ENCODE measurements at places on chromosomes 5 and 9.
A peak's percentile ranks its signal among the peaks of the same experiment; 100 is the strongest.

DNA sequence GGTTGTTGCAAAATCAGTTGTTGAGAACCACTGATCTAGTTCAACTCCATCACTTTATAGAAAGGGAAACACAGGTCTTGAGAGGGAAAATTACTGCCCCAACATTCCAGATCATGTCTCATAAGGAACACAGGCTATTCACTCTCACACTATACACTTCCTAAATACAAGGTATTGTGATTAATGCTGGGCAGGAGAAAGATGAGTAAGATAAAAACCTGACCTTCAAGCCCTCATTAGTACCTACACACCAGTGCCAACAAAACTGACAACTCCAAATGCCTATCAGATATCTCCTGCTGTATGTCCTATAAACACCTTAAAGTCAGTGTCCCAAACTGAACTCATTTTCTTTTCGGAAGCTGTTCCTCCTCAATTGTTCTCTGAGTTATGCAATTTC, 8.2 kb downstream of the GNE start:
- DNase-seq = no peak

- DNase-seq = peak; percentile 21
Measured at GRCh38 chr9:99105152-99106043, 485 bp downstream of the TGFBR1 start.

GRCh38 chr9:70043285-70043684, 363 bp upstream of the MAMDC2 start:
- DNase-seq = no peak

DNA sequence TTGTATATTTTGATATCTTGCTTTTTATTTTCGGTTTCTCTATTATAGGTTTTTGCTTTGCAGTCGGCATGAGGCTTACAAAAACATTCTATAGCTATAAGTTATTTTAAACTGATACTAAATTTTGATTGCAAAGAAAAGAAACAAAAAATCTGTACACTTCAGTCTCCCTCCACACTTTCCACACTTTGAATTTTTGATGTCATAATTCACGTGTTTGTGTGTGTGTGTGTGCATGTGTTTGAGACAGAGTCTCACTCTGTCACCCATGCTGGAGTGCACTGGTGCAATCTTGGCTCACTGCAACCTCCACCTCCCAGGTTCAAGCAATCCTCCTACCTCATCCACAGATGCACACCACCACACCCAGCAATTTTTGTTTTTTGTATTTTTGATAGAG, 124.9 kb downstream of the MRPS30 start:
- DNase-seq = no peak

DNA sequence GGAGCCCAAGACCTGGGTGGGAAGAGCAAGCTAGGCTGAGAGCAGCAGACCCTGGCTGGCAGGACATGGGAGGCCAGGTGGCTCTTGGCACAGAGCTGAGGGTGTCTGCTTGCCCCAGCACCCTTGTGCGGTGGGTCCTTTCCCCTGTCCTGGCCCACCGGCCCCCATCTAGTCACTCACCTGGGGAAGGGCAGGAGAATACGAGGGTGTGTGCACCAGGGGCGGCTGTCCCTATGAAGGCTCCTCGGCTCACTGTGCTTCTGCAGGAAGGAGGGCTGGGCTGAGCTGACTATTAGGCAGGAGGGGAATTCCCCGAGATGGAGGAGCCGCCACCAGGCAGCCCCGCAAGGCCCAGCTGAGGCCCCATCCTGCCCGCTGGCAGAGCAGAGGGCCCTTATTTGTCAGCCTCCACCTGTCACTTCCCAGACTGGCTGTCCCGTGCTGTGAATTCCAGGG, 6.1 kb upstream of the TNIP1 start:
- peak; percentile 56 for DNase-seq

GRCh38 chr5:117731446-117731845, 1156.8 kb upstream of the SEMA6A start:
- no peak for DNase-seq

- DNase-seq = no peak
Measured at GRCh38 chr9:38308136-38308535, 84.4 kb upstream of the ALDH1B1 start.

DNA sequence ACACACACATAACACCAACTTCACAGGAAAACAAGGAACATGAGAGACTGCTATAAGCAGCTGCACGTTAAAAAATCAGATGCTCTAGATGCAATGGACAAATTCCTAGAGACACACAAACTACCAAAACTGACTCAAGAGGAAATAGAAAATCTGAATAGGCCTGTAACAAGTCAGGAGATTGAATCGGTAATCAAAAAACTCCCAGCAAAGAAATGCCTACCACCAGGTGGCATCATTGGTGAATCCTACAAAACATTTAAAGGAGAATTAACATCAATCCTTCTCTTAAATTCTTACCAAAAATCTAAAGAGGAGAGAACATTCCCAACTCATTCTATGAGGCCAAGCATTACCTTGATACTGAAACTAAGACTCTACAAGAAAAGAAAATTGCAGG, 54.9 kb downstream of the NDST1 start:
- DNase-seq = peak; percentile 32

DNA sequence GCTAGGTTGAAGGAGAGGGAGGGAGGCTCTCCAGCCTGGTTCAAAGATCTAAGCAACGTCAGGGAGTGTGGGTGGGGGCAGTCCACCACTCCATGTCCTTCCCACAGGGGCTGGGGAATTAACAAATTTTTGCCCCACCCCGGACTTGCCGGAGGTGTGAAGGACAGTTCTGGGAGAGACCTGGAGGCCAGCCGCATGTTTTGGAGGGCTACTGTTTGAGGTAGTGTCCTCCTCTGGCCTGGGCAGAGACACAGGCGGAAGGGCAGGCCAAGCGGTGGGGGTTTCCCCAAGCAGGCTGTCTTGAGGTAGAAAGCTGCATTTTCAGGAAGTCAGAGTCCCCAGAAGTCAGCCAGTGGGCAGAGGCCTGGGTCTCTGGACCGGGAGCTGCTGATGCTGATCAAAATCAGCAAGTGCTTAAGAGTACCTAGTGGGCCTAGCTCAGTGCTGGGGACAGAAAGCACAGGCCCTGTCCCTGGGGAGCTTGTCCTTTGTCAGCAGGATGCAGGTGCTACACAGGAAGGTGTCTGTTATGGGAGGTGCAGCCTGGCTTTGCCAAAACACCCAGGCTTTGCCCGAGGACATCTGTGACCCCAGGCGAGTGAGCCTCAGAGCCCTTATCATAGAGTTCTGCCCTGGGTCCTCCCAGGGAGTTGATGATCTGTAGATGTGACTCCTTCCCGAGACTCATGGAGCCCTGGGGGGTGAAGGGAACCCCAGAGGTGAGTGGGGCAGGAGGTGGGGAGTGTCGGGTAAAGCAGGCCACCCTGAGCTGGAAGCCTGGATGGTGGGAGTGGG, 18.5 kb downstream of the JADE2 start:
- peak; percentile 66 for DNase-seq

- DNase-seq = no peak
Measured at GRCh38 chr5:62314213-62314830, 8.3 kb downstream of the KIF2A start.

- DNase-seq = no peak
Measured at GRCh38 chr5:125302577-125302976, 556.1 kb upstream of the ZNF608 start.

DNA sequence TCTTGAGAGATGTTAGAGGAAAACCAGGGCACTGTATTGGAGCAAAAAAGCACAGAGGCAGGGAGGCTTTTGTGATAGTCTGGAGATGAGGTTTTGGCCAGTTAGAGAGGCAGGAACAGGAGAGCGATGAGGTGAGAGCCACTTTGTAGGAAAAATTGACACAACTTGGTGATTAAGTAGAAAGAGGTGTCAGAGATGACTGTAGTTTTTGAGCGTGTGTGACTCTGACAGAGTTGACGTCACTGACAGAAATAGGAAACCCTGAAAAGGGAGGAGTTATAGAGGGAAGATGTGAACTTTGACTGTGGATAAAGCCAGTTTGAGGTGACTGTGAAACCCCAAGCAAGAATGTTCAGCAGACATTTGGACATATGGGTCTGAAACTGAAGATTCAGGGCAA, 15.7 kb downstream of the NFX1 start:
- no peak for DNase-seq

- no peak for DNase-seq
Measured at GRCh38 chr5:86918246-86918645, 300.5 kb downstream of the COX7C start.

GRCh38 chr5:119078861-119079260, 8.0 kb downstream of the DMXL1 start:
- DNase-seq = no peak

DNA sequence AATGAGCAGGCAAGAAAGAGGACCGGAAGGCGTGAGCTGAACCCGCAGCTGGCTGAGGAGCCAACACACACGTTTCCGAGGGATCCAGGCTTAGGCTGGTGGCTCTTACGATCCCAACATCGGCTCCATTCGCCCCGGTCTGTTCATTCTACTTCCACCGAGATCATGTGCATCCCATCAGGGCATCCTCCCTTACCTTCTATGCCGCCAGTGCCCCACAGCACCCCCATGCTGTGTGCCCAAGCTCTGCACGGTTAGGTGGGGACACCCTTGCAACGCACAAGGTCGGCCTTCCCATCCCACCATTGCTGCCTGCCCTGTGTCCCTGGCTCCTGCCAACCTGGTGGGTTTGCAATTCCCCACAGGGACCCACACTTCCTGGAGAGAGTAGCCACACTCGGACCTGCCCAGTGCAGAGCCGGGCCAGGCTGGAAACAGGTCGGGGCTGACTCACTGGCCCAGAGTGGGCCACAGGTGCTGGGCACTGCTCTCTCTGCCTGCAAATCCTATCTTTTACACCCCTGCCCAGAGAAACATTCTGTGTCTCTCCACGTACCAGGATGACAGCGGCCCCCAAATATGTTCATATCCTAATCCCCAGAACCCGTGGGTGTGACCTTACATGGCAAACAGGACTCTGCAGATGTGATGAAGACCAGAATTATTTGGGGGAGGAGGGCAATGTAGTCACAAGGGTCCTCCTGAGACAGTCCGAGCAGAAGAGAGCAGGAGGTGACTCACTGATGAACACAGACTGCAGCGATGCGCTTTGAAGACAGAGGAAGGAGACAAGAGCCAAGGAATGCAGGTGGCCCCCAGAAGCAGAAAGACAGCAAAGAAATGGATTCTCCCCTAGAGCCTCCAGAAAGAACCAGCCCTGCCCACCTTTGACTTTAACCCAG, 182.2 kb downstream of the AUH start:
- no peak for DNase-seq

DNA sequence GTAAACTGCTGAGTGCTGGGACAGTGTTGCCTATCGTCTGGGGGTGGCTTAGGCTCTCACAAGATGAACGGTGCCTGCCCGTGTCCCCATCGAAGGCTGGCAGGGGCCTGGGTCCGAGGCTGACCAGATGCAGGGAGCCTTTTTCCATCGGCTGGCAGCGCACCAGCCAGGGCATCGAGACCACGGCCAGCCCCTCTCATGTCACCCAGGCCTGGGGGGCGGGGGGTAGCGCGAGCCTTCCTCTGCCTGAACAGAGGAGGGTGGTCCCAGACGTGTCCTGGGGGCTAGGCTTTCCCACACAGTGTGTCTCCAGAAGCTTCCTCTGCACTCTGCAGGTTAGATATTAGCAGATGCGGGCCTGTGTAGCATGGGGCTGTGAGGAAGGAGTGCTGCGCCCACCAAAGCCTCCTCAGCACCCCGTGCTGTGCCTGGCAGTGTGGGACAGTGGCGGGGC, 17.3 kb downstream of the FGD3 start:
- no peak for DNase-seq

DNA sequence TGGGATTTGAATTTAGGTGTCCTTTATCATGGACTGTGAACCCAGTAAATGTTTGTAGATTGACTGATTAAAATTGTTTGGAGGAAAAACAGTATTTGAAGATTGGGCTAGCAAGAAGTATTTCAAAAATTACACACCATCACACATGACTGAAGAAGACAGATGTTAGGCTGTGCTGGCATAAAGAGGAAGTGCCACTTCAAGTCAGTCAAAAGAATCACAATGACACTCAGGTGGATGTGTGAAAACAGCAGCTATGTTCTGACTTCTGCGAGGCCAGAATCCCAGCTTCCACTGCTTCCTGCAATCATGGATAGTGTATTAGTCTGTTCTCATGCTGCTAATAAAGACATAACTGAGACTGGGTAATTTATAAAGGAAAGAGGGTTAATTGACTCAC, 393.3 kb downstream of the DMRT2 start:
- no peak for DNase-seq

- DNase-seq = no peak
Measured at GRCh38 chr5:16901021-16901644, 35.0 kb downstream of the MYO10 start.

GRCh38 chr5:10524376-10525123, 39.3 kb upstream of the ANKRD33B start:
- DNase-seq = no peak

DNA sequence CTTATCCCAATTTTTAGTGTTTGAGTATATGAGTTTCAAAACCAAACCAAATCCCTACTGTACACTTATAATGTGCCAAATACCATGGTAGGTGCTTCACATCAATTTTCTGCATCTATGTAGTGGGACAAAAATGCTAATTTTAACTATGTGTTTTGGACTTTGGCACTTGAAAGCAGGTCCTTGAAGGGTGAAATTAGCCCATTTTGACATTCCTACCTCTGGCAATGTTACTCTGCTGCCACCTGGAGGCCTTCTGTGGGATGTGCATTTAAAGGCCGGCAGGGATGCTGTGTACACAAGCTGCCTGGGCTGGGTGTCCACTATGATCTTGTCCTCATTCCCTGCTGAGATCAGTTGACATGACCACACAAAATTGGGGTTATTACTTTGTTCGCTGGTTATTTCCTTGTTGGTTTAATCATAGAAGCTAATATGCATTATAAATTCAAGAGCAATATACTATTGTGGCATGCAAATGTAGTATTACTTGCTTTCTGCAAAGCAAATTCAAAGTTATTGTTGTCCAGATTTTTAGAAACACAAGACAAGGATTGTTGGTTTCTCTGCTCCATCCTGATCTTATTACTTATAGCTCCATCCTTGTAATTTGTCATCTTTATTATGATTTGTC, 166.8 kb downstream of the ARHGEF28 start:
- DNase-seq = peak; percentile 53

DNA sequence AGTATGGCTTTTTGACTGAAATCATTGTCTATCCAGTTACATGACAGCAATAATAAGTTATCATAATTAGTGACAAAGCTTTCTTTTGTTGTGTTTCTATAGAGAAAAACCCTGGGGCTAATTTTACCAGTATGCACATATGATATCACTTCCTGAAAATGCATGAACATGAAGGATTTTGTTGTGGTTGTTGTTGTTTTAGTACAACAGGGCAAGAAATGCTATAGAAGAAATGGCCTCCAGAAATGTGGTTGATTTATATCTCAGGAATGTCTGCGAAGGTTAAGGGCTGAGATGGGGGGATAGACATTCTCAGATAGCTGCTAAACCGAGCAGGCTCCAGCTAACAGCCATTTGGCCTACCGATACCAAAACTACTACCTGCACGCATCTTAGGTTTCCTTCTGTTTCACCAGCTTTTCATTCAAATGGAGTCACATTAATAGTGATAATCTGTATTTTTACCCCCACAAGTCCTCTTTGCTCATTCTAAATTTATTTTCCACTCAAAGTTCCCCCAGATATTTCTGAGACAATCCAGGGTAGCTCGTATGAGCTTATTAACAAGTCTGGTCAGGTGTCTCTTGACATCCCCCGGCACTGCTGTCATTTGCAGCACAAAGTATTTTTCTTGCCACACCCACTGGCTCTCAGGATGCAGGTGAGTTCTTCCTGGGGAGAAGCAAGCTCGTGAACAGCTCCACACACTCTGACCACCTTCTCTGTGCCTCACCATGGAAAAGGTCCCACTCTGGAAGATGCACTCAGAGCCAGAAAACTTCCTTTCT, 232.4 kb upstream of the GAS1 start:
- no peak for DNase-seq
